ENCODE measurements at places on chromosomes 7 and 10.

- DNase-seq: peak; percentile 59
These were observed 1.6 kb downstream of the KLHDC10 start for GRCh38 chr7:130071701-130072622.

DNA sequence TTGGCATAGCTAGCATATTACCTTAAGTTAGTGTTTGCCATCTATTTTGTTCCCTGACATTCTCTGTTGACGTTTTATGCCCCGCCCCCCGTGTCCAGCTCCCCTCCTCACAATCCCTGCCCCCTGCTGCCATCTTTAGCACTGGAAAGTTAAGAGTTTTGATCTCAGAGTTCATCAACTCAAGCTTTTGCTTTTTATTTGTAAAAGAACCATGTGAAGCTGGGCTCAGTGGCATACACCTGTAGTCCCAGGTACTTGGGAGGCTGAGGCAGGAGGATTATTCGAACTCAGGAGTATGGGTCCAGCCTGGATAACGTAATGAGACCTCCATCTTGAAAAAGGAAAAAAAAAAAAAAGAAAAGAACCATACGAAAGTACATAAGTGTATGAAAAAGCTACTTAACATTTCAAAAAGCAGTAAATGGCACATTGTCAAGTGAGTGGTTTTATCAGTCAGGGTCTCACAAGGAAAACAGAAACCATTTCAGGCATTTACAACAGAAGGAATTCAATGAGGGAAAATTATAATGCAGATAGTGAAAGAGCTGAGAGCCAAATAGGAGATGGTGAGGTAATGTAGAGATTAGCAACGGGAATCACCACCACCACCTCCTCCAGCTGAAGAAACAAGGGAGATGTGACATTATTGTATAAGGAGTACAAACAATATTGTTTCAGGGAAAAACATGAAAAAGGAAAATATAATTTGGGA is 64.9 kb downstream of the MCU start:
- DNase-seq: no peak

- DNase-seq: no peak
These were observed 9.5 kb downstream of the WAPL start for GRCh38 chr10:86512137-86512536.

DNA sequence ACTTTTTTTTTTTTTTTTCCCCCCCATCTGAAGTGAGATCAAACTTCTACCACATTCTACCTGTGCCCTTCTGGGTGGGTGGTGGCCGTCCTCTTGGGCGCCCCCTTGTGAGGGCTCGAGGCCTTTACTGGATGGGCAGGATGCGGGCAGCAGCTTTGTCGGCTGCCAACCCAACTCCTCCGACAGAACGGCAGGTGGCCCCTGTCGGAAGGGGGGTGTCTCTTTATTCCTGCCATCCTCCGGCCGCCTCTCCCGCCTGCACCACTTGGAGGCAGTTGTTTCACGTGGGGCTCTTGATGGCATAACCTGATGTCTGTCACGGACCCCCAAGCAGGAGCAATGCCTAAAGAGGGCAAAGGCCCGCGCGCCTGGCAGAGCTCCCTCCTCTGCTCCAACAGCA is 31.0 kb downstream of the AMZ1 start:
- peak; percentile 51 for DNase-seq

DNA sequence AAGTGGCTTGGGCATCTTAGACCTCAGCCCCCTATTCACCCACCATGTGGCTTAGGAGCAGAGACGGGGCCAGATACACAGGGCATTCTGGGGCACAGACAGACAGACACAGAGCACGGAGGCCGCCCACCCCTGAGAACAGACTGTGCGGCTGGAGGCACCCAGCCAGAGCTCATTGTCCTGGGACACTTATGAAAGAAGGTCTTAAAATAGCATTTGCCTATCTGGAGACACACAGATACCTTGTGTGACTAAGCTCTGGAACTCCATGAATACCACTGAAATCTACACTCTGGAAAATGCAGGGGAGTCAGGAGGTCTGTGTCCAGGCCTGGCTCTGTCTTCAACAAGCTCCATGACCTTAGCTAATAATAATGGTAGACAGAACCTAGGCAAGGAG is 41.4 kb upstream of the ADO start:
- no peak for DNase-seq

DNA sequence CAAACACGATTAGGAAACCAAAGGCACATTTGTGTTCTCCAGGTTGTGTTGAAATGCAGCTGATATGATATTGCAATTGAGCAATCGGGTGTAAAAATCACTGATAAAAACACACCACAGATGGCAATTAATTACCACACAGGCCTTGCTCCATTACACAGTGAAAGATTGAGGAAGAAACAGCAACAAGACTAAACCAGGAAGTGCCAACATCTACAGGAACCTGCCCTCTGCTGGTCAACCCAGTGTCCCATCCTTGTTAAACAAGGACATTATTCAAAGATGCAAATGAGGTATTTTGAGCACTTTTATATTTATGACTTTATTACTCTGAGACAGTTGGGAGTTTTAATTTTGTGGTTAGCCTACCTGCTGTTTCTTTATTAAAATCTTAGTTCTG is 765.6 kb upstream of the GHITM start:
- no peak for DNase-seq

DNA sequence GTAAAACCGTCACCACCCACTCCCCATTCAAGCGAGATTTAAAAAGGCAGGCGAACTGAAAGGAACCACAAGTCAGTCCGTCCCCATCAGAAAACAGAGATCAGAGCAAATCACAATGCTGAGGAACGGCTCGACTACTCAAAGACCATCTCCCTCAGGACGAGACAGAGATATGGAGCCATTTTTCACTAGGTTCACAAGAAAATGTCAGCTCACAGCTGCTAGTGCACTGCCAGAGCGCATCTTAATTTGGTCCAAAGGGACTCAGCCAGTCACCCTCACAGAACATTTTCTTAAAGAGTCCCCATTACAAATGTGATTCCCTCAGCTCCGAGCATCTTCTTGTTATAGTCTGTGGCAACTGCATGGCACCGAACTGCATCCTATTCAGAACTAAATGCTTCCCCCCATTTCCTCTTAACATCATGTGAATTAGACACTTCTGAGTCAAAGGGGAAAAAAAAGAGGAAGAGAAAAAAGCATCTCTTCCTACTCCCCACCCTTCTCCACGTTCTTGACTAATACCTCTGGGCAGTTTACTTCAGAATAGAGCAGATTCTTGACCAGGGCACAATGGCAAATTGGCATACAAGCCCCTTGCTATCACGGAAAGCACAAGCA is 683.9 kb downstream of the MAGI2 start:
- DNase-seq: peak; percentile 3

GRCh38 chr10:34626158-34626880 is 188.8 kb downstream of the PARD3 start:
- no peak for DNase-seq

All from CD14-positive monocyte (primary cell).